ENCODE measurements at places on chromosomes 11 and 22.

GRCh38 chr11:66328031-66328301 lies 8.3 kb downstream of the RIN1 start:
- DNase-seq: no peak

DNA sequence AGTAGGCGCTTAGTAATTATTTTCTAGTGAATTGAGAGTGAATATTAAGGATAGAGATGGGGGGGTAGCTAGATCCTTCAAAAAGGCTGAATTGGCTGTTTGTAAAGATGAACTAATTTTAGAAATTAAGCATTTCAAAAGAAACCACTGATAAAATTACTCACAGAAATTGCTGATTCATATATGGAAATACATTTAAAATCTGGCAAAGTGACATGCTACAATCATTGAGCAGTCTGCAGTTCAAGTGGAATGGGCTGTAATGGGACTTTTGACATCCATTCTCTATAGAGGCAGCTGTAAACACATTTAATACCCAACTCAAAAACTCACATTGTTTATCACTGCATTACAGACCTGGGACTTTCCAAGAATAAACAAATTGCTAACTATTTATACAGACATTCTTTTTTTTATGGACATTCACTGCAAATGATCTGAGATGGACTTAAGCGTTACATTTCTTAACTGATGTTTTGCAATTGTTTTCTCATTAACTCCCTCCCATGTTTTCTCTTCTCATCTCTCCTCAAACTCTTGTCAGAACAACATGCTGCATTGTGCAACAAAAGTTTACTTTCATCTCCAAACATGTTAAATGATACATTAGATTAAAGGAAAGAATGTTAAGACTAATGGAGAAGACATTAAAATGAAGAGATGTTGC lies 42.1 kb upstream of the MMP7 start:
- no peak for DNase-seq

DNA sequence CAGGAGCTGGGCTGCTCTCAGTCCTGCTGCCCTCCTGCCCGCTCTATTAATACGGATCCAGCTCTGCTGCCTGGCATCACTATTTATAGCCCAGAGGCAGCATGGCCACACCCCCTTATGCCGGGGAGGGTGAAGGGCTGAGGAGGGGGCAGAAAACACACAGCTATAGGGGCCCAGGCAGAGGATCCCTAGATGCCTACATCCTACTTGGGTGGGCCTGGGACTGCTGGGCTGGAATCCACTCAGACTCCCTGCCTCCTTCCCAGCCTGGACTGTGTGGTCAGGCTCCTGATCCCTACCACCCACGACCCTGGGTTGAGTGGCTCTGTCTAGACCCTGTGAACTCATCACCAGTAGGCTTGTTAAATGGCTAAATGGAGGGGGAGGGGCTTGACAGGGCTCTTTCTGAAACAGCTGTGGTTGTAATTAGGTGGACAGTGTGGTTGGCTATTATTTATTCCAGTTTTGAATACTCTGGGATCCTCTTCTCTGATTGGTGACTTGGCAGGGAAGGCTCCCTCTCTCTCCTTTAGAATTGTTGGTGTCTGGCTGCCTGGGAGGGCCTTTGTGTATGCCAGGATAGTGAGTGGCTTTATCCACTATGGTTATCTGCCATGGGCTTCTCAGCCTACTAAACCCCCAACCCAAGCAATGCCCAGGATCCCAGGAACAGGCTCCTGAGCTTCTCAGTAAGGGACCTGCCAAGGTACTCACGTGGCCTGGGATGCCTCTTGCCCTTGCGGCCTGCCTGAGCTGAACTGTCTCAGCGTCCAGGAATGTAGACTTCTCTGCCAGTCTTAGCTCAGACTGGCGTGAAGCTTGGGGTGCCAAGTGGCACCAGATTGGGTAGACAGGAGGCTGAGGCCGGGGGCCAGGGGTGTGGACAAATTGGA lies 15.2 kb downstream of the PHLDB1 start:
- peak; percentile 78 for DNase-seq

GRCh38 chr22:38222797-38223119 lies 21.0 kb downstream of the MAFF start:
- no peak for DNase-seq

GRCh38 chr11:89737116-89737515 lies 27.0 kb downstream of the TRIM77 start:
- no peak for DNase-seq

All from epithelial cell of proximal tubule (primary cell).